Thoracic aorta endothelial cell (primary cell): ENCODE measurements at places on chromosomes 4 and X. TPM values are rescaled to one million over a fixed set of nuclear protein-coding genes. Genes with fewer than 3 reads are reported as not detected.

MAP9 gene
- total RNA-seq = 0.22 and 0.40 TPM in 2 replicates

SEPTIN6 gene
- total RNA-seq = 29.4 and 32.2 TPM in 2 replicates

TKTL1 gene
- under 0.01 TPM in 1 of 2 replicates, not detected in the other for total RNA-seq

HSFX3 gene
- total RNA-seq = not detected in 2 replicates

CT55 gene
- not detected in 2 replicates for total RNA-seq

CHRNA9 gene
- not detected in 2 replicates for total RNA-seq

SSX5 gene
- total RNA-seq = not detected in 2 replicates

UGT2B10 gene
- total RNA-seq = not detected in 2 replicates

CXCL3 gene
- 0.93 and 1.6 TPM in 2 replicates for total RNA-seq

PPARGC1A gene
- not detected in 2 replicates for total RNA-seq

LUZP4 gene
- not detected in 2 replicates for total RNA-seq

DYNLT3 gene
- 38.3 and 43.4 TPM in 2 replicates for total RNA-seq

PGRMC2 gene
- 27.1 and 38.3 TPM in 2 replicates for total RNA-seq

PHEX gene
- 1.1 and 2.3 TPM in 2 replicates for total RNA-seq

GRIA2 gene
- 0.27 TPM in 1 of 2 replicates, not detected in the other for total RNA-seq

NPY1R gene
- total RNA-seq = 0.13 and 0.22 TPM in 2 replicates

FMR1NB gene
- not detected in 2 replicates for total RNA-seq

NUP54 gene
- total RNA-seq = 65.3 and 84.1 TPM in 2 replicates

TIMM8A gene
- 10.4 and 12.7 TPM in 2 replicates for total RNA-seq

FREM3 gene
- under 0.01 TPM in 1 of 2 replicates, not detected in the other for total RNA-seq

NXF2B gene
- total RNA-seq = not detected in 2 replicates

SUPT20HL1 gene
- total RNA-seq = not detected in 2 replicates

NLRP2B gene
- total RNA-seq = not detected in 2 replicates
